ENCODE measurements at places on chromosomes 3 and 15. TPM values are rescaled to one million over a fixed set of nuclear protein-coding genes. Genes with fewer than 3 reads are reported as not detected.

DNA sequence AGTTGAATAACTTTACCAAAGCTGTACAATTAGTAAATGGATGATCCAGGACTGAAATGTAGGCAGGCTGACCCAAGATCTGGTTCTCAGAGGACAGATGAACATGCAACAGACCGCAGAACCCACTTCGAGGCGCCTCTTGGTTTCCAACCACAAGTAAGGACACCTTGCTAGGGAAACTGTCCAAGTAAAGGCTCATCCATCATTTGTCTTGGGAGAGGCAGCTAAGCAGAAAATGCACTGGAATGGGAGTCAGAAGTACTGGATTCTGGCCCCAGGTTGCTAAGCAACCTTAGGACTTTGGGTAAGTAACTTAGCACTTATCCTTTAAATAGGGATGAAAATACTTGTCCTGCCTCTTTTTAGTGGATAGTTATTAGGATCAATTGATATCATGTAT lies 366.3 kb upstream of the LRRC3B start:
- peaks cover 4% of the 10 kb centered on the region for H3K4me1 ChIP-seq
- no peaks in the 10 kb centered on the region for H3K27me3 ChIP-seq
- DNase-seq, result peak; percentile 31
- no peak overlapping the region for H3K27ac ChIP-seq
- no peak overlapping the region for H3K4me3 ChIP-seq

DNA sequence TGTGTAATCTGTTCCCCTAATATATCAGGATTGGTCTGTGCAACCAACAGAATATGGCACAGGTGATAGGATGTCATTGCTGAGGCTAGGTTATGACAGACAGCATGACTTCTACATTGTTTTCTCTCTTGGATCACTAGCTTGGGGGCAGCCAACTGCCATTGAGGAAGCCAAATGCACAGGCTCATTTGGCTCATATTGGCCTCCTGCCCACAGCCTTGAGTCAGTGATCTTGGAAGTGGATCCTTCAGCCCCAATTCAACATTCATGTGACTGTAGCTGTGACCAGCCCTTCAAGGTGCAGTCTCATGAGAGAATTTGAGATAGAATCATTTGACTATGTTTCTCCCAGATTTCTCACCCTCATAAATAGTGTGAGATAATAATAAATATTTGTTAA lies 675.6 kb downstream of the GRM7 start:
- no peak overlapping the region for H3K4me3 ChIP-seq
- no peaks in the 10 kb centered on the region for H3K27me3 ChIP-seq
- DNase-seq, result no peak
- no peaks in the 10 kb centered on the region for H3K4me1 ChIP-seq
- no peak overlapping the region for H3K27ac ChIP-seq

- H3K4me3 ChIP-seq, result no peak overlapping the region
- H3K27ac ChIP-seq, result no peak overlapping the region
- no peak for DNase-seq
- H3K36me3 ChIP-seq, result no peaks in the 10 kb centered on the region
These were observed 374.3 kb downstream of the VPS13C start for GRCh38 chr15:61685971-61686370.

DNA sequence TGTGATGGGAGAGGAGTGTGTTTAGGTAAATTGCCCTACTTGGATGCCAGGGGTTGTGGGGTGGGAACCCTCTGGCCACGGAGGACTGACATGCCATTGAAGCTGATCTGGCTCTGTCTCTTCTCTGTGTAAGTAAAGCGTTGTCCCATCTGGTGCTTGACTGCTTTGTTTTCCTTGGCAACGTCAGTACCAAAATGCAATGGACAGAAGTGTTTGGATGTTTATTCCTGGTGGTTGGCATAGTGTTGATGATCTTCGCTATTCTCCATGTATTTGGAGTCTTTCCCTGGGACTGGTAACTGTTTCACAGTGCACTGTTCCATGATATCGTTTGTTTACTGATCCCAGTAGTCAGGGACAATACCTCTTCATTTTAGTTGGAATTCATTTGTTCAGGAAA lies 130.5 kb upstream of the MCTP2 start:
- no peak overlapping the region for H3K4me3 ChIP-seq
- H3K27ac ChIP-seq, result no peak overlapping the region
- H3K27me3 ChIP-seq, result no peaks in the 10 kb centered on the region
- H3K4me1 ChIP-seq, result no peaks in the 10 kb centered on the region

DNA sequence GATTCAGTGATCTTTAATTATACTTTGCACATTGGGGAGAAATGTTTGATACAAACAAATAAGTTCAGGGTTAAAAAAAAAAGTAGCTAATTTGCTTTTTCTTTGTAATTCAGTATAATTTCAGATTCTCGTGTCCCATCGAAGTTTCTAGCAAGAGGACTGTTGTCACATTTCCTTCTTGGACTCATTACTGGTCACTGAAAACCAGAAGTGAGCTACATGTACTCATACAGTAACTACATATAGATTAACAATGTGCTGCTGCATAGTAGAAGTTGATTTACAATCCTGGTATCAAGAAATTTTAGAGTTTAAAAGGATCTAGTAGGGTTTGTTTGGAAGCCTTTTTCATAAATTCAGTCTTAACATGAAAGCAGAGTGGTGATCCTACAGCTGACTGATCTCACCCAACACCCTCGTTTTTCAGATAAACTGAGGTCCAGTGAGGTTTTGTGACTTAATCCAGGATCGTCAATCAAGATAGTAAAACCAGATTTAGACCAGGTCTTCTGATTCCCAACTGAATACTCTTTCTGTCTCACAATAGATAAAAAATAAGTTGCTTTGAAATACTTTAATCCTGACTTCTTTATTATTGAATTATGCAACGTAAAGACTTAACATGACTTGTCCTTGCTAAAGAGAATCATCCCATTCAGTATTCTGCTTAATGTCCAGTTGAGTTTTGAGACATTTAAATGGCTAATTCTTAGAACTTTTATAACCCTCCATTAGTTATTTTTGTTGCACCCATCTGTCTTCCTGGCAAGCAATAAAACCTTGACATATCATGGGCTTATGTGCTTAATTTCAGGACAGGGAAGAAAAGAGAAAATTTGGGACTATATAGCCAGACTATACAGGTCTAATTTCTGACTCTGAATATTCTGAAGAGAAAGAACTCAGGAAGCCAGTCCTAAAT lies 2.8 kb downstream of the SEC62 start:
- H3K4me3 ChIP-seq, result no peak overlapping the region
- peaks cover 3% of the 10 kb centered on the region for H3K36me3 ChIP-seq
- H3K4me1 ChIP-seq, result peaks cover 4% of the 10 kb centered on the region
- no peak overlapping the region for H3K27ac ChIP-seq
- H3K27me3 ChIP-seq, result no peaks in the 10 kb centered on the region

- H3K4me3 ChIP-seq, result no peak overlapping the region
- H3K4me1 ChIP-seq, result no peaks in the 10 kb centered on the region
- peaks cover 39% of the 10 kb centered on the region for H3K36me3 ChIP-seq
- H3K27me3 ChIP-seq, result no peaks in the 10 kb centered on the region
These were observed 13.8 kb downstream of the MRPL47 start for GRCh38 chr3:179590669-179591068.

DNA sequence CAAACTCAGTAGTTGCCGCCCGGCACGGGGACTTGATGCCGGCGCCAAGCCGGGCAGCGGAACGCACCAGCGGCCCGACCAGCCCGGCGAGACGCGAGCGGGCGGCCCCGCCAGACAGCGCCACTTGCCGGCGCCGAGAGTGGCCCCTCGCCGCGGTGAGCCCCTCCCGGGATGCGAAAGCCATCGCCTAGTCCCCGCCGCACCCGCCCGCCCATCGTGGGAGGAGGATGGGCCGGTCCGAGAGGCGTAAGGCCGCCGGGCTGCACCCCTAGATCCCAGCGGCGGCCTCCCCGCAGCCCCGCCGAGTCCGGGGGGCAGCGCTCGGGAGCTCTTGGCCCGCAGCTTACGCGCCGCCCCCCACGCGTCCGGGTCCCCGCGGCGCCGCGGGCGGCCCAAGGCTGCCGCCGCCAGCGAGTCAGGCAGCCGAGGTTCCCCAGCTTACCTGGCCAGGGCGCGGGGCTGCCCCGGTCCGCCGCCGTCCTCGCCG lies 609 bp downstream of the GOLGA8A start:
- DNase-seq, result peak; percentile 68
- peaks cover 9% of the 10 kb centered on the region for H3K27me3 ChIP-seq
- peak overlapping the region; percentile 53 for H3K4me3 ChIP-seq
- H3K4me1 ChIP-seq, result peaks cover 28% of the 10 kb centered on the region

- no peaks in the 10 kb centered on the region for H3K4me1 ChIP-seq
- H3K36me3 ChIP-seq, result no peaks in the 10 kb centered on the region
- H3K4me3 ChIP-seq, result no peak overlapping the region
These were observed 496.6 kb upstream of the NAALADL2 start for GRCh38 chr3:174362556-174362955.

DNA sequence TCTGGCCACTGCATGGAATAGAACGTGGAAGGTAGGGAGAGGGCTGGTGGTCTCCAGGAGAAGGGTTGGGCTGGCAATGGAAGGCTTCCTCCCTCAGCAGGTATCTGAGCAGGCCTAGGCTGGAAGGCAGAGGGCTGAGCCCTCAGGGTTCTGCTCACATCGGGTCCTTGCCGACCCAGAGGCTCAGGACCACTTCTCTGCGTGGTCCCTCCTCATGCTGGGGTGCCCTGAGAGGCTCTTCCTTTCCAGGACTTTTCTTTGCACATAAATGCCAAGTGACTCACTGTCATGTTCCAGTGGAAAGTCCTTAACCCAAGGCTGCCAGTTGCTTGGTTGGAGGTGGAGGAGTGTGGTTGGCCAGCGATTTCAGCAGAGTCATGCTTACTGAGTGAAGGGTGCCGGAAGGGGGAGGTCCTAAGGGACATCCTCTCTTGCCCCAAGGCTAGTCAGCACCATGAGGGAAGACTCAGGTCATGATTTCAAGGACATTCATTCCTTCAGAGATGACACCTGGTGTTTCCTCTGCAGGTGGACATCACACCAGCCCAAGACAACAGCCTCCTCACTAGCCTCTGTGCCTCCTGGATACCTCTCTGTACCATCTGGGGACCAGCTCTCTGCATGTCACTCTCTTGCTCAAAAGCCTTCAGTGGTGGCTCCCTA lies 8.2 kb downstream of the SLC6A6 start:
- H3K36me3 ChIP-seq, result no peaks in the 10 kb centered on the region
- no peak overlapping the region for H3K27ac ChIP-seq
- DNase-seq, result peak; percentile 42
- H3K27me3 ChIP-seq, result peaks cover 21% of the 10 kb centered on the region
- H3K4me1 ChIP-seq, result peaks cover 11% of the 10 kb centered on the region

GRCh38 chr3:73197187-73197586 lies 135.7 kb downstream of the EBLN2 start:
- H3K27ac ChIP-seq, result no peak overlapping the region
- DNase-seq, result no peak
- no peaks in the 10 kb centered on the region for H3K27me3 ChIP-seq
- H3K4me1 ChIP-seq, result no peaks in the 10 kb centered on the region

DNA sequence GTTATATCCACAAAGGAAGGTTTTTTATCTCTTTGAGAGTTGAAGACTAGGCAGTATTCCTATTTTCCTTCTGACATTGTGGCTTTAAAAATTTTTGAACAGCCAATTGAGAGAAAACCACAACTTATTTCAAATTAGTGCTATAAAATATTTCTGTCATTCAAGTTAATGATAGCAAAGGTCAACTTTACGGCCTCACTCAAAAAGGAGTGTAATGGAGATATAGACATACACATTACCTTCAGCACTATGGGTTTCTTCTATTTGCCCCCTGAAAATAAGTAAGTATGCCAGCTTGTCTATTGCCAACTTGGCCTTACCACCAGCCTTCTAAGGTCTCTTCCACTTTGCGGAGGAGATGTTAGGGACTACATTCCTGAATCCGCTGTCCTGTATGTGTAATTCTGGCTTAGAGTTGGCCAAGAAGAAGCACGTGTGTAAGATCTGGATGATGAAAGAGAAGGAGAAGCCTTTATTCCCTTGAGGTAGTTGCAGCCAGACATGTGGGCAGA lies 44.1 kb upstream of the KBTBD8 start:
- no peaks in the 10 kb centered on the region for H3K27me3 ChIP-seq
- no peak for DNase-seq
- H3K36me3 ChIP-seq, result no peaks in the 10 kb centered on the region

Gene MAP6D1
- 31.3 TPM for total RNA-seq

Gene CNTN6
- total RNA-seq, result 3.3 TPM

Gene CLDN1
- 2.1 TPM for total RNA-seq

Gene TM4SF4
- total RNA-seq, result 0.09 TPM

Gene MUC13
- total RNA-seq, result not detected

Gene TGM4
- not detected for total RNA-seq

Gene SMCO1
- 1.6 TPM for total RNA-seq

Gene PTH1R
- 20.7 TPM for total RNA-seq

Gene TTC21A
- total RNA-seq, result 2.7 TPM
